ENCODE measurements at places on chromosomes 12 and 14.

DNA sequence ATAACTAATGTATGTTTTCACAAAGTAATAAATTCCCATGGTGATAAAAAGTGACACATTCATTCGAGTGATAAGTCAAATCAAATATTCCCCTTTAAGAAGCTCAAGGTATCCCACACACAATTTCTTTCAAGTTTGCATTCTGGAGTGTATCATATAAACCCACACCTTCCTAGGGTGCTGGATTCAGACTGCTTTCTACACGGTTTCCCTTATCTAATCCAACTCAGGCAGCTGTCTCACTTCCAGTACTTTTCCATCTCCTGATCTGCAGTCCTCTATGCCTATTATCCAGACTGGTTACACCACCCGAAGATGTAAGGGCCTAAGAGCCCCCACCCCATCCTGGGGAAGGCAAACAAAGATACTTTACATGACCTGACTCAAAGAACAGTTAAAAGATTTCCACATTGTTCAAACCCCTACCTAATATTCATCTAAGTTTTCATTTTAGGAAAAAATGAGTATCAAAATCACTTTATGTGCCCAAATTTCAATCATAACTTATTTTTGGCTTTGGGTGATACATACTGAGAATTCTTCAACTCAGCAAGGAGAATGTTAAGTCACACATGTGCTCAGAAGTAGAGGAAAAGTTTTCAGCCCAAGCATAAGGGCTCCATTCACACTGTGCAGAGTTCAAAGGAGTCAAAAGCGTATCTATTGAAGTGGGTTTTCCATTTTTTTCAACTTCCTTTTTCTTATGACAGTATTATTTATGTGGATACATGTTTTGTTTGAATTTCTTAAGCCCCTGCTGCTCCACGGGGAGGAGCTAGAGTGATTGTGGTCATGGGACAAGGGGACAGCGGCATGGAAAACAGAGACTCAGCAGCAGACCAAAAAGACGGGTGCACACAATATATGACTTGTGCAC is 41.8 kb downstream of the CORO1C start:
- peak; percentile 84 for DNase-seq

DNA sequence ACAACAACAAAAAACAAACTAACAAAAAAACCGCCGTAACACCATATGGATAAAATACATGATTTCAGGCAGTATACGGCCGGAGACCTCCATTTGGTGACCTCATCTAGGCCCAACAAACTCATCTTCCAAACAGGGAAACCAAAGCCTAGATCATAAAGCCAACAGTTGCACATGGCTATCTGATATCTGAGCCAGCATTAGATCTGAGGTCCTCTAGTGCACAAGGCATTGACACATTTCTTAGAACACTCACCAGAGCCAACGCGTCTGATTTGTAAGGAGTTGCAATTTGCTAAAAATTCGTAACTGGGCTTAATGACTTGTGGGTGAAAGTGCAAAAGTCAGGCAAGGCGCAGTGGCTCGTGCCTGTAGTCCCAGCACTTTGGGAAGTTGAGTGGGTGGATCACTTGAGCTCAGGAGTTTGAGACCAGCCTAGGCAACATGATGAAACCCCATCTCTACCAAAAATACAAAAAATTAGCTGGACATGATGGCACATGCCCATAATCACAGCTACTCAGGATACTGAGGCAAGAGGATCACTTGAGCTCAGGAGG is 42.0 kb upstream of the NUDT4 start:
- DNase-seq = no peak

DNA sequence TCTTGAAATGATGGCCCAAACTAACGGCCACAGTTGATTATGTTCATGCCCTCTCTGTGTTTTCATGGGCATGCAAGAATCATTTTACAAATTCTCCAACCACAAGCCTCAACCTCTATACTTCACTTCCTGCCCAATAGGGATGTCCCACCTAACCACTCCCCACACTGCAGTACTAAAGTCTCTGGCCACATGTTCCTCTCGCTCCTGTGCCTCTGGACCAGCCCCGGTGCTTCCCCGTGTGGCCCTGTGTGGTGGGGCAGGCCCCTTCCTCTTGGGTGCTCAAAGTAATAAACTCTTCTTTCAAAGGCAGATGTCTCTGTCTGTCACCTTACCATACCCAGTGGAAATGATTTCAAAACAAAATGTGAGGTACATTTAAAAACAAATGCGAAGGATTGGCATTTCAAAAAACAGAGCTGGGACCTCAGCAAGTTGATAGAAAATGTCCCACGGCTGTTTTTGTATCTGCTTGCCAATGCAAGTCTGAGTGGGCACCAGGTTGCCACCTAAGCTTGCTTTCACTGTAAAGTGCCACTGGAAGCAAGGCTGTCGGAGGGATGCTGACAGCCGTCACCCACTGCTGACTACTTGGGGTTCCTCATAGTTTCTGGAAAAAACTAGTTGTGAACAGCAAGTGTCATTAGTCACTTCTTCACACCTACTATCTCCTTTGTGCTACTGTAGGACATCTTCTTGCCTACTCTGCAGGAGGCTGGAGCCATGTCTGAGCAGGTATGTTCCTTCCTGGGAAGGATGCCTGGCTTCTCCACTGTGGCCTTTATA is 8.2 kb upstream of the SERPINA11 start:
- DNase-seq = no peak

- no peak for DNase-seq
Observed at GRCh38 chr12:42076976-42077375, 67.7 kb downstream of the GXYLT1 start.

DNA sequence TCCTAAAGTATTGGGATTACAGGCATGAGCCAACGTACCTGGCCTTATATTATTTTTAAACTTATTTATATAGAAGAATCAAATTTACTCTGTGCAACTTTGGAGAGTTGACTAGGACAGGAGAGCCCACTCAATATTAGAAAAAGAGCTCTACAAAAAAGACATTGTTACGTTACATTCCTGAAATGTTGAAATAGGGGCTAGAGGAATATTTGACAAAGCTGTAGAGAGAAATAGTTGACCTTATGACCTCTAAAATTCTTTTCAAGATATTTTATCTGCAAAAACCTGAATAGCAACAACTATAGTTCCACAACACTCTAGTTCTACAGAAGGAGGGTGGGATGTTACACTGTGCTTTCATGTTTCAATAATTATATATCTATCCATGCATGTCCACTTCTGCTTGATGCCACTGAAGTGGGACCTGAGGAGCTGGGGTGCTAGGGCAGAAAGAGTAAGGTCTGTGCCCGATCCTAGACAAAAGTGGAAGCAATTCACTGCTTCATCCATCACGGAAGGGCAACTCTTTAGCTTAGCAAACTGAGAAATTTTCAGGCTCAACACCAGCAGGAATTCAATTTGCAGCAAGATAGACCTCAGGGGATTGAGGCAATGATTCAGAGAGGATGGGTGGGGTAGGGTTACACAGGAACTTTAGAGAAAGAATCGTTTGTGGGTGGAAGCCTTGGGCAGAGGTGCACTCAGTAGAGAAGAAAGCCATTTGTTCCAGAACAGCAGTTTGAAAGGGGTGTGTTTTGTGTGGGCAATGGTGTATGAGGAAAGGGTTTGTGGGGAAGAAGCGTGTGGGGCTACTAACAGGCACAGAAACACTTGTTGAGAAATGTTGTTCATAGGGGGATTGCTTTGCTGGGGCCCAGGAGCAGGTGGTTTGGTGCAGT is 16.0 kb upstream of the RNASE10 start:
- DNase-seq = no peak

DNA sequence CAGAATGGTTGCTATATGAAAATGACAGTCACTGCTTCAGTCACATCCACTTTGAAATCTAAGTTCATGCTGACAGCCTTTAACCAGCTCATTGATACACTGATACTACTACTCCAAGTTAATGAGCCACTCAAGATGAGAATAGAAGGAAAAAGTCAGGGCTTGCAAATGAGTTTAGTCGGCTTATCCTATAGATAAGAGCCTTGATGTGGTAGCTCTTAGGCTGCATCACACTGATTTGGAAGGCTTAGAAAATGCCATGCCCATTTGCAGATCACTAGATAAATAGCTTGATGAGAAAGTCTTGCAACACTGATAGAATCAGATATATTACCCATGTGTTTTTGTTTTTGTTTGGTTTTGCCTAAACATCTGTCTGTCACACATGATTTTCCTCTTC is 251.4 kb upstream of the ATXN7L3B start:
- DNase-seq = no peak

DNA sequence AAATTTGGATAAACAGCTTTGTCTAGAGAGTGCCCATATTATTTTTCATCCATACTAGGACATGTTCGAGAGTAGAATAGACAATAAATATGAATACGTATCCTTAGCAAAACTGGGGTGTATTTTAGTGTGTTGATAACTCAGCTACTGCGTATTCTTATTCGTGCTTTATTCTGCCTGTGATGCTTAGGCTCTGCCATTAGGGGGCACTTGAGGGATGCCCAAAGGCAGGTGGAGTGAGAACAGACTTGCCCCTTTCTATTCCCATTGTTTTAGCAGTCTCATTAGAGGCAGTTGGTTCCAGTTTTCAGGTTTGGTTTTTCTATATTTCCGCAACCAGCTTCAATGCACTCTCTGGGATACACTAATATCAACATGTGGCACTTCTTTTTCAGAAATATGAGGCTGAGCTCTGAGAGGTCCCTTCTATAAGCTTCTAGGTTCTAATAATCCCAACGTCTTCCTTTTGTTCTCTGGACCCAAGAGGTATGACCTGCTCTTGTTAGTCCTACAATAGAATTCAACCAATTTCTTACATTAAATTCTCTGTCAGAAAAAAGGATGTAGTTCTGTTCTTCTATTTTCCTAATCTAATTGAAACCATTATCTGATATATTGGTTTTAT is 985.7 kb upstream of the FBXO33 start:
- DNase-seq = peak; percentile 28

DNA sequence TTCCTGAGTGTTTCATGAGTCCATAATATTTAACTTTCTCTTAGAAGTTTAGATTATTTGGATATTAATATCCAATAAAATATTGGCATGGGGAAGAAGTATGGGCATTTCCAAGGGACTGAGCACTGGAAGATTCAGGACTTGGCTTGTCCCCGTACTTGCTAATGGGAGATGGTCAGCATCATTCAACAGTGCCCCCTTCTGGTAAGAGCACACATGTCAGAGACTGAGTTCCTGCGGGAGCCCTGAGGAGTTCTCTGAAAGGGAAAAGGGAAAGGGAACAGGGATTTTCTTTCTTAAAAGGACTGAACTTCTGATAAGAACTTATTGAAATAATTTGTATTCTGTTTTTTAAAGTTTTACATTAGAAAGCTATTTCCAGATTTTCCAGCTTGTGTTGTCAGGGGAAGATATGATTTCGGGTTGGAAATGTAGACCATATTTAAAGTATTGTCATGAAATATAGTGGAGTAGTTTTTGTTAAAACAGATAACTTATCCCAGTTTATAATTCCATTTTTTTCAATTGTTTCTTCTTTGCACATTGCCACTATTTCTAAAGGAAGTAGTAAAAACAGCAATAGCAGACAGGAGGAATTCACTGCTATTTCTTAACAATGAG is 59.8 kb upstream of the C12orf71 start:
- DNase-seq = peak; percentile 66

DNA sequence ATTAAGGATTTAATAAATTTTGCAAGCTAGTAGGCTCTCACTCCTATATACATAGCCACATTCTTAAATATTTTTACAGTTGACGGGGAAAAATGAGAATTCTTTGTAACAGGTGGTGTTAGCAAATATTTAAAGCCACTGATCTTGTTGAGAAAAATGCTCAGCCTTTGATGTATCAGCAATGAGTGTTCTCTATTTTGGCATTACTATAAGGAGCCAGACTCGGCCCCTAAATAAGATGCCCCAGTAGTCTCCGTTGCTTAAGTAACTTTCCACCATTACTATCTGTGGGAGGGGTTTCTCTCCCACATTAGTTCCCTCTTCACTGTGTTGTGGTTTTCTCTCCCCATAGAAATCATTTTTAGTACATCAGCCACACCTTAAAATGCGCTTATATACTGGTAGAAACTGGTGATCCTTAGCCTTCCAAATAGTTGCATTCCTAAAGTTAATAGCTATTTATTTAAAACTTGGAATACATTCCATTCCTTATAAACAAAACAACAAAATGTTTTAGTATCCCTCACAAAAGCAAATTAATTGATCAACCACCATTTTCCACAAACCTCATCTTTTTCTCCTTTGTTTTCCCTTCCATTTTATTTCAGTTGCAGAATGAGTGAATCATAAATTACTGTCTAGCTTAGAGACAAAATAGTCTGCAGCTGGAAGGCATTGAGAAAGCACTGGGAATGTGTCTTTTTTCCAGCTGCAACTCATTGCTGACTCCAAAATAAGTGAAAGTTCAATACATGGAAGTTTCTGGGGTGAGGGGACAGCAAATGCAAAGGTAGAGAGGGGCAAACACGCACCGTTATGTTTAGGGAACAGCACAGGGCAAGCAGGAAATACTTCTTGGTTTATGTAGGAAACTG is 84.7 kb upstream of the FERMT2 start:
- DNase-seq = no peak

GRCh38 chr12:55642669-55643068 is 6.0 kb downstream of the OR10P1 start:
- no peak for DNase-seq

GRCh38 chr12:14618983-14619382 is 51.3 kb upstream of the PLBD1 start:
- DNase-seq = peak; percentile 44

- peak; percentile 53 for DNase-seq
Observed at GRCh38 chr14:69559581-69560011, 15.1 kb downstream of the CCDC177 start.

DNA sequence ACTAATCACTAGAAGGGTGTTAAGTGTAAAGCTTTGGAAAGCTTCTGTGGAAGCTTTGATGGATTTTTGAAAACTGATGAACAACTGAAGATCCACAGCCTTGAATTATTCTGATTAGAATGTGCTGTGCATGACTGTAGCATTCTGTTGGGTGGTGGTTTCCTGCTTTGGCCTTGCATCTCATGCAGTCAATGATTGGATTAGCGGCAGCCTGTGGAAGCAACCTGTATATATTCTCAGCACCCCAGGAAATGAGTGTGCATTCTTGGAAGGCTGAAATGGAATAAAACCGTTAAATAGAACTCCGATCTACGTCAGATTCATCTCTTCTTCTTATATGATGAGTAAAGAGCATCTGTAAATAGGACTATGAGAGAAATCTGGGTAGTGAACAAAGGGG is 120.2 kb downstream of the SLC16A7 start:
- DNase-seq = no peak

DNA sequence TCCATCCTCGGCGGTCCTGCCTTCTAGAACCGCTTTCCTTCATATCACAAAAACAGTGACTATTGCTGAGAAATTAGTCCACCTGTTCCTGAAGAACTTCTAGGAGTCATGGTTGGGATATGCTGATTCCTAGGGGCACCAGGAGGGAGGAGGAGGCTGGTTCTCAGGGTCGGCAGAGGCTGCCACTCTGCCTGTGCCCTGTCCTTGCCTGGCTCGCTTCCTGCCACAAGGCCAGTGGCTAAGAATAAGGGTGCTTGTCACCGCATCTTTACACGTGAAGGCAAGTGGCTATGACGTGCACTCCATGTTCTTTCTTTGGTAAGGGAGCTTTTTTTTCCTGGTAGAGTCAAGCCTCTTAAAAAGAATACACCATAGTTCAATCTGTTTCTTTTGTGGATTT is 18.7 kb upstream of the DGLUCY start:
- no peak for DNase-seq
